GM23248 (cell line): ENCODE measurements at places on chromosomes 6 and 20.

GRCh38 chr20:57478176-57478575 lies 46.8 kb downstream of the CTCFL start:
- DNase-seq = no peak

- DNase-seq = no peak
These were observed 53.9 kb downstream of the LINC00237 start for GRCh38 chr20:21052241-21052640.

- no peak for DNase-seq
These were observed 216.9 kb downstream of the GMDS start for GRCh38 chr6:2028457-2029038.

GRCh38 chr20:4344670-4345069 lies 329.3 kb upstream of the RNF24 start:
- DNase-seq = no peak
